Ovary (tissue), 10 donors: ENCODE measurements at places on chromosomes 11 and 22.

- DNase-seq, result no peak
These were observed 72.7 kb upstream of the PRDM11 start for GRCh38 chr11:45073685-45074141.

DNA sequence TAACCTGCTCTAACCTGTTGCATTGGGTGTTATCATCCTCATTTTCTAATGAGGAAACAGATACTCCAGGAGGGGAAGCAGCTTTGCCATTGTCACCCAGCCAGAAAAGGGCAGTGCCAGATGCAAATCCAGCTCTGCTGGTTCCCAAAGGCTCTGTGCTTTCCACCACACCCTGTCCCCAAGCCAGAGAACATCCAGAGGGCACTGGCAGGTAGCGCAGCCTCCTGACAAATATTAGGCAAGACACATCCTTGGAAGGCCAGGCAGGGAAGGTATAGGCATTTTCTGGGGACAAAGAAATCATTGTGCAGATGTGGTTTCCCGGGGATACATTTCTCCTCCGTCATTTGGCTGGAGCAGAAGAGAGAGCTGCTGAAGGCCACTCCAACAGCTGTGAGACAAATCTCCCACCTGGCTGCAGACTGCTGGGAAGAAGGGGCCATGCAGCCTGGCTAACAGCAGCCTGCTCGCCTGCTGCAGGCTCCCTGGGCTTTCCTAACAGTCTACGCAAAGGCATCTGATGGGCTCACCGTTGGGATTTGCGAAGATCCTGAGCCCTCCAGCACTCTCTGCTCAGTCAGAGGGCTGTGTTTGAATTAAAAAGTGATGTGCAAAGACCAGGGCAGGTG lies 93.9 kb upstream of the PITPNB start:
- DNase-seq, result no peak

DNA sequence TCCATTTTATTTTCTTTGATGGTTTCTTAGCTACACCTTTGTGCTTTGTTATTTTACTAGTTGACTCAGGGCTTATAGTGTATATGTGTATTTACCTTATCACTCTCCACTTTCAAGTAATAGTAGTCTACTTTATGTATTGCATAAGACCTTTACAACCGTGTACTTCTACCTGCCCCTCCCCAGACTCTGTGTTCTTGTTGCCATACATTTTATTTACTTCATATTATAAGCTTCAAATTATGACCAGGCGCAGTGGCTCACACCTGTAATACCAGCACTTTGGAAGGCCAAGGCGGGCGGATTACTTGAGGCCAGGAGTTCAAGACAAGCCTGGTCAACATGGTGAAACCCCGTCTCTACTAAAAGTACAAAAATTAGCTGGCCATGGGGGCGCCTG lies 28.2 kb upstream of the CTSD start:
- no peak for DNase-seq

GRCh38 chr11:63010934-63011439 lies 4.7 kb downstream of the SLC22A8 start:
- DNase-seq, result no peak

DNA sequence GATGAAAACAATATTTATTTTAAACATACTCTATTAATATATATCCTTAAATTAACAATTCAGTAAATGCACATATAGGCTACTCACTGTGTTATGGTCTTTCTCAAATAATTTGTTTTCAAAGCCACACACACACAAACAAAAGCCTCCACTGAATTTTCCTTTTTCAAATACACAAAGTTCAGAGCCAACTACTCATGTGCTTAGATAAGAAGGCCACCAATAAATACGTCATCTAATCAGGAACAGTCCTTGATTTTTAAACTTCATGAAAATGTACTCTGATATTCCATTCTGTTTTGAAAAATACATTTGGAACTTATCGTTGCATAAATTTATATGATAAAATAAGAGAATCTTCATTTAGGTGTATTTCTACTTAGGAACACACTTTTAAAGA lies 26.0 kb downstream of the KBTBD3 start:
- no peak for DNase-seq

- no peak for DNase-seq
These were observed 246.6 kb downstream of the MN1 start for GRCh38 chr22:27554841-27555456.

DNA sequence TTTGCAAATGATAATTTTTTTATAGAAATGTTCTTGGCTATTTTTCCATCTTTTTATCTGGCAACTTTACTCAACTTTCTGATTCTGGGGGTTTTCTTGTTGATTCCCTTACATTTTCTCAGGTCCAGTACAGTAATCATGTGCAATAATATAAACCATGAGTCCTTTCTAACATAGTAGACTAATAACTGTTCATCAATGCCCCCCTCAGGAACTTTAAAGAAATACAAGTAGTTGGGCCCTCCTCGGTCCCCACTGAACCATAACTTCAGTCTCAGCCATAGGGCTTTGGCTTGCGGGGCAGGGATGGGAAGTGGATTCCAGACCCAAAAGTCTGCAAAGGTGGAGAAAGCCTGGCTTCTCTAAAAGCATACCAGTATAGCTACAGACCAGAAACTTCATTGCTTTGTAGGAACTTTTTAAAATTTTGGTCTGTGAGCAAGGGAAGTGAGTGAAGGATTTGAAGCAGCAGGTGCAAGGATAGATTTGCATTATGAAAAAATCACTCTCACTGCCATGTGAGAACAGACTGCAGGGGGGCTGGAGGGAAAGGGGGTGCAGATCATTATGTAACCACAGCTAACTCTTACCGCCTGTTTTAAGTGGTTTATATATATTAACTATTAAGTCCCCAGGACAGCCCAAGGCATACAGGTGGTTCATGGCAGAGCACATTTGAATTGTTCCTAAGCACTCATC lies 10.4 kb upstream of the TUB start:
- no peak for DNase-seq

DNA sequence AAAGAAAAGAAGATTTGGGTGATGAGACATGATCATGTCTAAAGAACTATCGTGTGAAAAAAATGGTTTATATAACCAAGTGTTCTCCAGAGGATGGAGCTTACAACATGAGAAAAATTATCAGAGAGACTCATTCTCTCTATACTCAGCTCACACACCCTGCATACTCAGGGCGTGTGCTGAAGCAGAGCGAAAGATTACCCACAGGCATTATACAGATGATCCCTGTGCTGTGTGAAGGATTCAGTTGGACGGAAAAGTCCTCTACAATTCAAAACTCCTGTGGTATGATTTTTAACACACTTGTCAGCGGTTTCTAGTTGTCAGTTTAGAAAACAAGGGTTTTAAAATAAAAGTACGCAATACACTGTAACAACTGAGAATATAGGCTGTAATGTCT lies 267.3 kb downstream of the DLG2 start:
- no peak for DNase-seq

DNA sequence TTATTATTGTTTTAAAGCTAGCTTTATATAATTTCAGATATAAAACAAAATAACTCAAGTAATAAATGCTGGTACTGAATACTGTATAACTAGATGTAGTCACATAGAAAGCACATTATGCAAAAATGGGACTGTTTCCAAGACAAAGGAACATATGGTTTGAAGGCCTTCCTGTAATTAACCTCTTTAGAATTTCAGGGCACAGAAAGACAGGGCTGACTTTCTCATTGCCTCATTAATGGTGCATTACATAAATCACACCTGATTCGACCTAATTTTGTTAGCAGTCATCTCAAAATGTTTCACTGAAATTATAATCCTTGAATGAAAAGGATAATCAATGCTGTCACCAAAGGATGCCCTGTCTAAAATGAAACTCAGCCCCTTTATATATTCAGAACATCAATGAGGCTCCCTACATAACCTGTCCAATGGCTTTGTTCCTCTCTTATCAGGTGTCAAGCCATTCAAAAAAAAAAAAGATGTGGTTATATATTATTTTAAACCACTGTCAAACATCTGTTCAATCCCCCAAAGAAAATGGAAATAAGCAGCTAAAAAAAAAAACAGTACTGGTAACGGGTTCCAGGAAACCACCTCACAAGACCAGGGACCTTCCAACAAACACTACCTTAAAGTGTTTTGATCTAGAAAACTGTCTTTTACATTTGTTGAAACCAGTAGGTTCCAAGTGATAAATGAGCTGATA lies 77.4 kb downstream of the FAM168A start:
- DNase-seq, result no peak

- DNase-seq, result peak; percentile 31
These were observed 9.8 kb upstream of the TAGLN start for GRCh38 chr11:117189191-117189940.

GRCh38 chr11:27205250-27205649 lies 157.8 kb downstream of the CCDC34 start:
- DNase-seq, result no peak

- DNase-seq, result no peak
These were observed 167.8 kb downstream of the RRAS2 start for GRCh38 chr11:14190992-14191778.

GRCh38 chr11:43245466-43245865 lies 66.3 kb upstream of the API5 start:
- no peak for DNase-seq

- DNase-seq, result no peak
These were observed 20.2 kb downstream of the PVALB start for GRCh38 chr22:36796552-36797175.

GRCh38 chr11:116718955-116719501 lies 53.8 kb downstream of the BUD13 start:
- no peak for DNase-seq

DNA sequence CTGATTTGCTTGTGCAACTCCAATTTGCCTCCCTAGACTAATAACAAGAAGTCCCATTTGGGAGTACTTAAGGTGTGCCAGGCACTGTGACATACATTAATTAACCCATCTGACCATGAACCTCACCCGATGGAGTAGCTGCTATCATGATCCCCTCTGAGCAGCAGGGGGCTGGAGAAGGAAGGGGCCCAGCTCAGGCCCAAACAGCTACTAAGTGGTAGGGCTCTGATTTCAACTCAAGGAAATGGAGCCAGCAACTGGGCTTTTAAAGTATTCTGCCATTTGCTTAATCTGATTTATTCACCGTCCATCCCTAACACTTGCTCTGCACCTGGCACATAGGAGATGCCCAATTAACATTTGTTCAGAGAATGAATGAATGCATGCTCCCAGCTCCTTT lies 1.2 kb downstream of the CRYBB1 start:
- no peak for DNase-seq

DNA sequence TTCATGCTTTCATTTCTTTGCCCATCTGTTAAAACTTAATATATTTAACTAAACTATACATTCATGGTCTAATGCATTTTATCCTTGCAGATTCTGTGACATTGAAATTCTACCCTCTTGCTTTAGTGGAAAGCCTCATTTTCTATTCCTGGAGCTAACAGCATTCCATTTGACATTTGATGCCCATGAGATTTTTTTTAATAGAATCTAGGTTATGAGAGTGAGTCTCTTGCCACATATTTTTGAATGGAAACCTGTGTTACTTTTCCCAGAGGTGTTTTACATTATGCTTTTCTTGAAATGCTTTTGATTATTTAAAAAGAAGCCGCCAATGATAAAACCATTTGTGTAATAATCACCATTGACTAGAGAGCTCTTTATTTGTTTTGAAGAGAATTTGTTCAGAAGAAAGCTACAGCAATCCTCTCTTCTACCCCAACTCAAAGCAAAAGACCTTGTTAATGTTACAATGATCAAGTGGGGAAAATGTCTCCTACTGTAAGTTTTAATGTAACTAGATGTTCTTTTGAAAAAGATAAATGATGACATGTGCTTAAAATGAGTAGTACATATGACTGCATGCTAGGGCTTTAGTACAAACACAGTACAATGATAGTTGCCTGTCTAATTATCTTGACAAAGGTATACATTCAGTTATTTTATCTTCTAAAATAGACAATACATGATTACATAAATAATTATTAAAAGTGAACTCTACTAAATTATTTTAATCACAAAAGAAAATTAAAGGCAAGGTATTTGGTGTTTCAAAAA lies 67.3 kb downstream of the GAS2 start:
- DNase-seq, result no peak

- no peak for DNase-seq
These were observed 11.5 kb downstream of the ZNF74 start for GRCh38 chr22:20405291-20405930.

DNA sequence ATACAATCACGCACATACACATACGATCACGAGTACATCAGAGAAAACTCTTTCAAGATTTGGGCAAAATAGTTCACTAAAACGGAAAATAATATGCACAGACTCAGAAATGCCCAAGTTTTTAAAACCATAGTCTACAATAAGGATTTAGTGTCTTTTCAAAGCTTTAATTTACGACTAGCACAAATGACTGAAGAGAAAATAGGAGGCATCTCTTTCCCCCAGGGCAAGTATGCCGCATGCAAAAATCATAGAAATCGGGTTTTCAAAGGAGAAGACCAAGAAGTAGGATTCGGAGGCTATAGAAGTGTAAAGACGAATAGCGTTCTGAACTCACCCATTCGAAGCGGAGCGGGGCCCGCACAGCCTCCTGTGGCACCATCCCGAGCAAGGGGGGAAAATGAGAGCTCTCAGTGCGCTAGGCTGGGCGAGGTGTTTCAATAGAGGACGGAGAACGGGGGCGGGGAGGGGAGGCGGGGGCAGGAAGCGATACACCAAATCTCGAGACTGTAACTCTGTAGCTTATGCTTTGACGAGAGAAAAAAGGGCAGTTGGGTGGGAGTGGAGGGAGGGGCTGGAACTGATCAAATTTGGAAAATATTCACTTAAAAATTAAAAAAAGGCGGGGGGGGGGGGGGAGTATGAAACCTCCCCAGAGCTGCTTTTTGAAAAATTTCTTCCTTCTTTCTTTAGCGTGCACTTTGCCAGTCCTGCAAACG lies 15.8 kb downstream of the BLID start:
- peak; percentile 82 for DNase-seq

GRCh38 chr11:8097468-8097867 lies 16.5 kb downstream of the TUB start:
- no peak for DNase-seq

- DNase-seq, result no peak
These were observed 350.1 kb upstream of the C11orf87 start for GRCh38 chr11:109071712-109072524.

- DNase-seq, result no peak
These were observed 1.9 kb downstream of the CLTCL1 start for GRCh38 chr22:19289475-19290161.

- no peak for DNase-seq
These were observed 2.0 kb downstream of the IGHMBP2 start for GRCh38 chr11:68905421-68906360.

GRCh38 chr11:68052137-68052873 lies 13.5 kb downstream of the TCIRG1 start:
- no peak for DNase-seq

- no peak for DNase-seq
These were observed 4.2 kb upstream of the ME3 start for GRCh38 chr11:86676533-86677154.

DNA sequence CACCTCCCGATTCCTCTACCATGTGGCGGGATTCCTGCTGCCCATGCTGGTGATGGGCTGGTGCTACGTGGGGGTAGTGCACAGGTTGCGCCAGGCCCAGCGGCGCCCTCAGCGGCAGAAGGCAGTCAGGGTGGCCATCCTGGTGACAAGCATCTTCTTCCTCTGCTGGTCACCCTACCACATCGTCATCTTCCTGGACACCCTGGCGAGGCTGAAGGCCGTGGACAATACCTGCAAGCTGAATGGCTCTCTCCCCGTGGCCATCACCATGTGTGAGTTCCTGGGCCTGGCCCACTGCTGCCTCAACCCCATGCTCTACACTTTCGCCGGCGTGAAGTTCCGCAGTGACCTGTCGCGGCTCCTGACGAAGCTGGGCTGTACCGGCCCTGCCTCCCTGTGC lies 10.5 kb downstream of the CXCR5 start:
- DNase-seq, result no peak
